ENCODE measurements at places on chromosomes 7 and 10.

GRCh38 chr10:33703501-33704213, 369.2 kb upstream of the NRP1 start:
- peak; percentile 88 for DNase-seq

GRCh38 chr10:13913897-13914296, 327.1 kb downstream of the PRPF18 start:
- DNase-seq: no peak

- no peak for DNase-seq
These were observed 66.8 kb upstream of the TARP start for GRCh38 chr7:38339953-38340819.

DNA sequence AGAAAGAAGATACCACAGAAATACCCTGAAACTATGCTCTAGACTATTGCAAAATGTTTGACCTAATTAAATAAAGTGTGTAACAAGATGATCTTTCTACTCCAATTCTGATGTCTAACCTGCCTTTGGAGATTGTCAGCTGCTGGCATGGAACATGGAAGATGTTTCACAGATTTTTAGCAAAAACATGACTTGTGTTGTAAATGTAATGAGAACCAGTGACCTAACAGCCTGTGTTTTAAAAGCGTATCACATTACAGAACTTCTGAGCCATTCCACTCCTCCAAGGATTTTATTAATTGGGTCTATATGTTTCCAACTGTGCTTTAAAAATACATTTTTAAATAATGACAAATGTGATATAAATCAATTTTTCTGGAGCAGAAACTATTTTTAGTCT, 526.3 kb upstream of the SEMA3D start:
- DNase-seq: no peak

- no peak for DNase-seq
These were observed 21.2 kb downstream of the LSMEM1 start for GRCh38 chr7:112501801-112502503.

- no peak for DNase-seq
These were observed 86.2 kb downstream of the PRR15 start for GRCh38 chr7:29649876-29650275.

GRCh38 chr10:121291376-121291775, 306.9 kb downstream of the FGFR2 start:
- DNase-seq: no peak

DNA sequence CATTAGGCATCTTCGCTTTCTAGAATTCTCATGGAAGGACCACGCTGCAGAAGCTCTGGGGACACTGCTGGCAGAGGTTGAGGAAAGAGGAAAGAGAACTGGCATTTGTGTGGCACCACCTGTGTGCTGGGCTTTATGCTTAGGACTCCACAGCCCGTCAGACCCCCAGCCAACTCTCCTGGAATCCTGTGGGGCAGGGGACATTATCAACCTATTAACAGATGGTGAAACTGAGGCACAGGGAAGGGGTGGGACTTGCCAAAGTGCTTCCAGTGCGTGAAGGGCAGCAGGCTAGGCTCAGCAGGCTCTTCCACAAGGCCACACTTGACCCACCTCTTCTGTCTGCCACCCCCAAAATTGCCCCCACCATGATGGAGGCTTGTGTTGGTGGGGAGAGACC, 46.8 kb downstream of the ZCCHC24 start:
- no peak for DNase-seq

DNA sequence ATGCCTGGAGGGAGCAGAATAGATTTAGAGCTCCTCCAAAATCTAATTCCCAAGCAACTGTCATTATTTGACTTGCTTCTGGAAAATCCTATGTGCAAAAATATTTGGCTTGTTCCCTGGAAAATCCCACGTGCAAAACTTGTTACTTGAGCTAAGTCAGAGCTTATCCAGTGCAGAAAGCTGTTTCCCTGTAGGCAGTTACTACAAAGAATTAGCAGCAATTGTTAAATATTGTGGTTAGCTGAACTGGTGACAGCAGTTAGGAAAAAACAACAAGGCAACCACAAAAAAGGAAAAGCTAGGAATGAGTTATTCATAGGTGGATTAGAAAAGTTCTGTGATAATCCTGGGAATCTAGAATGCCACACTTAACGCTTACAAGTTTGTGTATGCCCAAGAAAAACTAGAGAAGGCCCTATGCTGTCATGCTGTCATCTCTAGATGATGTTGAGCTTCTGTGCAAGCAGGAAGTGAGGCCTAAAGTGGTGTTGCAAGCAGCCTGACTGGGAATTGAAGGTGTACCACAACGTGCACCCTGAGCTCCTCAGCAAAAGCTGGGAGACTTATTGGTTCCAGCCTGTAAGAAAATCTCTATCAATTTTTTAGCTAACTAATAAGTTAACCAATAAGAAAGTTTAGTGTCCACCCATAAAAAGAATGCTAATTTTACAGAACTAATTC, 738.6 kb upstream of the LRRTM3 start:
- no peak for DNase-seq

DNA sequence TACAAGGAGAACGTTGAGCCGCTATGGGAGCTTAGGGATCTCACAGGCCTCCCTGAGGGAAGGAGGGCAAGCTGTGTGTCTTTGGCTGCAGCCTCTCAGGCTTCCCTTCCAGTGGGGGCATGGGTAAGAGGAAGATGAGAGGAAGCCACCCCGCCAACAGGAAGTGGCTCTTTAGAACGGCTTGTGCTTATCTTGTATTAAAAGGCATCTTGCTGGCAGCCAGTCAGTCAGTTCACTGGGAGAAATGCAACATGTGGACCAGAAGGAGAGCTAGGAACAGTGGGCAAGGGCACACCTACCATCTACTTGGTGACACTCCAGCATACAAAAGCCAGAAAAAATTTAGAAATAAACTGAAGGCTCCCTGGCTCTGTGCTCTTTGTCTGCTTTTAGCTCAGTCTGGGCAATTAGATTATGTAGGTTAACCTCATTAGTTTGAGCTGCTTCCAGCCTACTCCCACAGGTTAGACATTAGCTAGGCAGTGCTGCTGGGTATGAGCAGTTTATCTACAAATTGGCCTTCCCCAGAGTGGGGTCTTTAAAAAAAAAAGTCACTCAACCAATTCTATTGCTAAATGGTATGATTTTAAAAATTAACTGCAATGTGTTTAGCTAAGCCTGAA, 595.9 kb downstream of the KCNMA1 start:
- DNase-seq: no peak

DNA sequence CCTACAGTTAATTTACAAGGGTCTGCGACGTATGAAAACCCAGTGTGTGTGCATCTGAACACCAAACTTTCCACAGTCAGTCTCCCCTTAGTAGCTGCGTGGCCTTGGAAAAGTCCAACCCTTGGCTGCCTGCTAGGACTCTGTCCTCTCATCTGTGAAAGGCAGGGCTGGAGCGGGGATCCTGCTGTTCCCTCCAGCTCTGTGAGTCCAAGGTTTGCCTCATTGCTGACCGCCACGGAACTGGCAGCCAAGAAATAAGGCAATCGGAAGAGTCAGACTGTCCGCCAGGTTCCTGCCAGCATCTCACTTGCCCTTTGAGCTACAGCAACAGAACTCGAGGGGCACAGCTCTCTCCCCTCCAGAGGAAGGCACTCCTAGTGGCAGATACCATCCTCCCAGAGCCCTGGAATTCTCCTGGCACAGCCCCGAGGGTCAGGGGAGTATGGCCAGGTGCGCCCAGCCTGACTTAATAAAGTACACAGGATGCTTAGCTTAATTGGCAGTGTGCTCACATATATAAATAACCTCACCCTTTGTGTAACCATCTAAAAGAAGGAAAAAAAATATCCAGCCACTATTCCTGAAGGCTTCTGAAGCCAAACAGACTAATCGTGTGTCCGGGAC, 530.1 kb upstream of the FOXK1 start:
- no peak for DNase-seq
